ENCODE measurements at places on chromosomes 5 and 9.

DNA sequence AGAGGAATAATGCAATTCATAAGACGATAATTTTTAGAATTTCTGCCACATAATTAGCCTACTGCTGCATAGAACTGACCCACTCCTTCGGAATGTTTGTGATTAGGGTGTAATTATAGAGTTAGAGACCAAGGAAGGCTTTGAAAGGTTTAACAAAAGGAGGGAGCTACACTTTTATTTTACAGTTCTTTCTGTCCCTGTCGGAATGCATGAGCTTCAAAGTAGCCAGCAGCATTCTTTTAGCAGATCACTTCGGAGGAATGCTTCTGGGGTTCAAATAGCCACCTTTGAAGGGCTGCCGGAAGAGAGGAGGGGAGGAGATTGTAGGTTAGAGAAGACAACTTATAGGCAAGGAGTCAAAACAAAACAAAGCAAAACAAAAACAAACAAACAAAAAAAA, 168.1 kb downstream of the GRIA1 start:
- DNase-seq = no peak

GRCh38 chr5:68071736-68072135, 143.8 kb upstream of the PIK3R1 start:
- DNase-seq = no peak

DNA sequence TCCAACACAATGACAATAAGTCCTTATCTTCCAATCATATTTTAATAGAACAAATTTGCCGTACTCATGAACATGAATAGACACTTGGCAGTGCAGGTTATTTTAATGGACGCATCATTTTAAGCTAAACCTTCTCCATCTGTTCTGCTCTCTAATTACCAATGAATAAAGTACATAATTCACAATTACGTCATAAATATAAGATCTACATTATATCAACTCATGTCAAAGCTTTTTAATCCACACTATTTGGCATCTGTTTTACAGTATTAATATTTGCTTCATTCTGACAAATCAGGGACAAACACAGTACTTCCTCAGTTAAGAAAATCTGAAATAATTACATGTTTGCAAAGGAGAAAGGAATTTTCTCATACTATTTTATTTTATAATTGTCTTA, 344.1 kb upstream of the DMAC1 start:
- DNase-seq = no peak

DNA sequence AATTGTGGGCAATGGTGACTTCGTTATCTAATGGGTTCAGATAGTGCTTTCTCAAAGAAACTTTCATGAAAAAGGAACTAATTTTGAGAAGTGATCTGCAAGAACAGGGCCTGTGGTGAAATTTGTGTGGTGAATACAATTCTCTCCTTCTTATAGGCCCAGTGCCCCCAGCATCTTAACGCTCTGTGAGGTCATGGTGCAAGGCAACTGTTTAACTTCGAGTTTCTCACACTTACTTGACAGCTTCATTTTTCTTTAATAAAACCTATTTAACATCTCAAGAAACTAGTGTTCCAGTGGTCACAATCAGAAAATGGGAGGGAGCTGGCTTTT, 69.2 kb downstream of the FAM114A2 start:
- no peak for DNase-seq

GRCh38 chr9:21696411-21696871, 106.0 kb upstream of the MTAP start:
- no peak for DNase-seq

- no peak for DNase-seq
These were observed 380.8 kb upstream of the RFX3 start for GRCh38 chr9:3906437-3907213.

GRCh38 chr9:111154081-111154562, 115.9 kb upstream of the LPAR1 start:
- no peak for DNase-seq

- no peak for DNase-seq
These were observed 235.3 kb upstream of the HAPLN1 start for GRCh38 chr5:83955916-83956315.

GRCh38 chr9:78592811-78593210, 295.9 kb downstream of the PSAT1 start:
- DNase-seq = no peak

DNA sequence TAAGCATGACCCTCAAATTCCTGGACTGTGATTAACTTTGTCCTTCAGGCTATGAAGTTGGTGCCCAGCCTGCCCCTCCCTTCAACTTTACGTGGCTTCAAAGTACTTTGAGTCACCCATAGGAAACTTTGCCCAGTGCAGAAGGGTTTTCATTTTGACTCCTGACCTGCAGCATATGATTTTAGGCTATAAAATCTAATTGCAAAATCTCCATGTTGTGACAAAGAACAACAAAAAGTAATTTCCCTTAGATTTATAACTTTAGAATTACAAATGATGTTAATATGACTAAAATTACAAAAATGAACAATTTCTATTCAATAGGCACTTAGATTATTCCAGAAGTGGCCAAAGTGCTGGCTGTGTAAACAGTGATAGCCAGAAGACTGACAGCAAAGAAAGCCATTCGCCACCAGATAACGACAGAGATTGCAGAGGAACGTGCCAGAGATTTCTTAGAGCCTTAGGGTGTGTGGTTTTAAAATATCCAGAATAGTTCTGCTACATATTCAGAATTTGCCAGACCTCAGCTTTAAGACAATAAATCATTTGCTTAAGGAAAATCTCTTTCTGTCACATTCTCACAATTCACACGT, 197.4 kb downstream of the SEMA5A start:
- DNase-seq = no peak

DNA sequence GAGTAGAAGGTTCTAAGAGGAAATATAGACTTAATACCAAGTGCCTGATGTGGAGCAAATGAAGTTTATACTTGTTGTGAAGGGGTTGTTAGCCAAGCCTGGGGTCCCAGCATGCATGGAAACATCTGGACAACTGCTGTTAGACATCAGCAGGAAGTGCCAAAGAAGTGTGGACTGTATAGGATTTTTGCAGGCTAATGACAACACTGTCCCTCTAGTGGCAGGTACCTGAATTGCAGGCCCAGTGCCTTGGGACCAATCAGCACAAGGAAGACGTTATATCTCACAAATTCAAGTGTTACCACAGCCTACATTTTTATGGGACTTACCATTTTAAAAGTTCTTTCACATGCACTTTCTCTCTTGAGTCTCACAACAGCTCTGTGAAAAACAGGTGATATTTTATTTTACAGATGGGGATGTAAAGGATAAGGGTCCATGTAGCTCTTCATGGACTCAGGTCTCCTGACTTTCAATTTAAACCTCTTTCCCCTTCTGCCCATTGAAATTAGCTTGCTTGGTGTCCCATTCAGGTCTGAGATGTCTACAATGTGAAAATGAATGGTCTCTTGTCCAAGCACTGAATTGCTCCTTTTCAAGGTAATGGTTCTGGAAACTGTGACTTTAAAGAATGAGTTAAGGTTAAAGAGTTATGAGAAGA, 89.0 kb upstream of the MAP1B start:
- DNase-seq = peak; percentile 13

- DNase-seq = no peak
These were observed 51.7 kb downstream of the RETREG1 start for GRCh38 chr5:16565118-16565517.

DNA sequence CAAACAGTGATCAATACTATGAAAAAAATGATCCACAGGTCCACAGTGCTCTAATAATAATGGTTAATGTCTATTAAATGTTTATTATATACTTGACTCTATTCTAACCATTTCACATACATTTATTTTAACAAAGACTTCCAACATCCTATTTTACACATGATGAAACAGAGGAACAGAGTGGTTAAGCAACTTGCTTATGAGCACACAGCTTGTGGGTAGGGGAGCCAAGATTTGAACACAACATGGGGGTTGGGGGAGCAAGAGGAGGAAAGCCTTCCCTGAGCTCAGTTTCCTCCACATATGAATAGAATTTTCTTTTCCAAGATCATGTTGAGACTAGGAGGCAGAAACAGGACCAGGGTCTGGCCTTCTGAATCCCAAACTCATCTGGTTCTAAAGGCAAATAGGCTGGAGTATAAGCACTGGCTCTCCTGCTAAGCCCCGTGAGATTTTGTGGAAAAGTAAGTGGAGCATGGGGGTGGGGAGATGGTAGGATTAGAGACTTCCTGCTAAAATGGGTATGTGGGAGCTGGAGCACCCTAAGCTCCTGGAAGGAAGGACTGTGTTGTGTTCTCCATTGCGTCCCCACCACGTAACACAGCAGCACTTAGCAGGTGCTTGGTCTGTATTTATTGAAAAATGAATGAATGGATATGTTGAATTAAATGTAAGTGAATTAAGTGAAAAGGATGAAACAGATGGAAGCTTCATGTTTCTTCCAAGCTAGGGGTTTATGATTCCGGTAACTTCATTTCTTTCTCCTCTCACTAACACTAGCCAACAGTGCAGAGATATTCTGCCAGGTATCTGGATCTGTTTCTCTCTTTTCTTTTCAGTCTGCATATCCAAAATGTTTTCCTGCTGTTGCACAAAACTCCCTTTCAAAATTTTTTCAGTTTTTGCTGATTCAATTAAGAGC, 26.9 kb upstream of the GALNT10 start:
- DNase-seq = no peak

DNA sequence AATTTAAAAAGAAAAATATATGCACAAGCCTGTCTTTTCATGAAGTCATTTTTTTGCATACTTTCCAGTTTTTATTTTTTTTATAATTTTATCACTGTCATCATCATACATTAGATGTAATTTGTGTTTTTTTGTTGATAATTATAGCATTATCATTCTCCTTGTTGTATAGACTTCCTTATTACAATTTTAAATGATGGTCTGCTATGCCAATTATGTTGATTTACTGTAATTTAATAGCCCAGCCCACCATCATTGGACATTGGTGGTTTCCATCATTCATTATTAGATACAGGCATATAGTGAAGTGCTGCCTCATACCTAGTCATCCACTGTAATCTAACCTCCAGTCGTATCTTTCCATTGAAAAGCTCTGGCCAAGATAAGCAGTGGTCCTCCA, 3.8 kb upstream of the TJP2 start:
- no peak for DNase-seq

DNA sequence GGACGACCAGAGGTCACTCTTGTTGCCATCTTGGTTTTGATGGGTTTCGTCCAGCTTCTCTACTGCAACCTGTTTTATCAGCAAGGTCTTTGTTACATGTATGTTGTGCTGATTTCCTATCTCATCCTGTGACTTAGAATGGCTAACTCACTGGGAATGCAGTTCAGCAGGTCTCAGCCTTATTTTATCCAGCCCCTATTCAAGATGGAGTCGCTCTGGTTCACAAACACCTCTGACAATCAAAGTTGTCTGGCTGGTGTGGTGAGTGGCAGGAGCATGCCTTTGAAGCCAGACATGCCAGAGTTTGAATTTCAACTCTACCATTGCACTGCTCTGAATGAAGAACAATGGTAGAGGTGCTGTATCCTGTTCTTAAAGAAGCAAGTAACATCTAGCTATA, 253.8 kb downstream of the CHSY3 start:
- DNase-seq = no peak

- DNase-seq = no peak
These were observed 41.0 kb upstream of the FBN2 start for GRCh38 chr5:128579093-128579492.

DNA sequence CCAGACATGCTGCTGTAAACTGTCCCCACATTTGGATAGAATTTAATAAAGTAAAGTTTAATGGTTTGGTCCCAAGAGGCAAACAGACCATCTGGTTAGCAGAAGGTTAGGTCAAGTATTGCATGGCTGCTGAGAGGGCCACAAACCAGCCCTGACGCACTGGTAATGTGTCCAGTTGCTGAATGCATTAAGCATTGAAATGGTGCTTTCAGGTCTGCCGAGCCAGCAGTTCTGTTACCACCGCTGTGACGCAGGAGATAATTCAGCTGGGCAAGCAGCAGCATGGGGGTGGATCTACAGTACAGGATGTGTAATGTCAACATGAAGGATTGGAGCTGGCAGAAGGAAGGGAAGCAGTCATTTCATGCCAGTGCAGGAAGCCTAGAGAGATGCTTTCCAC, 16.0 kb downstream of the ZNF462 start:
- DNase-seq = no peak

GRCh38 chr5:15704397-15704947, 204.5 kb downstream of the FBXL7 start:
- no peak for DNase-seq

DNA sequence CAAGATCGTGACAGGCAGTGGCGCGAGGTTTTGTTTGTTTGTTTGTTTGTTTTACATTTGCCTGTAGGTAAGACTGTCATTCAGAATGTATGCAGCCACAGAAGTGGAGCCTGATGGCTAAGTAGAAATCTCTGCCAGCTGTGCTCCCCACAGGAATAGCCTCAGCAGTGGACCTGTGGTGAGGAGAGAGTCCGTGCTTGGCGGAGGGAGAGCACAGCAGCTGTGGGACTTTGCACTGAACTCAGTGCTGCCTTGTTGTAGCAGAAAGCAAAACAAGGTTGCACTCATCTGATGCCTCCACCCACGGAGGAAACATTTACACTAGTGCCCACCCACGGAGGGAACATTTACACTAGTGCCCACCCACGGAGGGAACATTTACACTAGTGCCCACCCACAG, 4.4 kb upstream of the ZNF782 start:
- DNase-seq = no peak

GRCh38 chr5:128491291-128491690, 46.8 kb downstream of the FBN2 start:
- DNase-seq = no peak

- no peak for DNase-seq
These were observed 677.0 kb downstream of the TAF11L14 start for GRCh38 chr5:18311266-18311665.

GRCh38 chr5:151134228-151134627, 23.4 kb downstream of the ANXA6 start:
- DNase-seq = no peak

- DNase-seq = no peak
These were observed 7.5 kb downstream of the SYK start for GRCh38 chr9:90808890-90809685.

DNA sequence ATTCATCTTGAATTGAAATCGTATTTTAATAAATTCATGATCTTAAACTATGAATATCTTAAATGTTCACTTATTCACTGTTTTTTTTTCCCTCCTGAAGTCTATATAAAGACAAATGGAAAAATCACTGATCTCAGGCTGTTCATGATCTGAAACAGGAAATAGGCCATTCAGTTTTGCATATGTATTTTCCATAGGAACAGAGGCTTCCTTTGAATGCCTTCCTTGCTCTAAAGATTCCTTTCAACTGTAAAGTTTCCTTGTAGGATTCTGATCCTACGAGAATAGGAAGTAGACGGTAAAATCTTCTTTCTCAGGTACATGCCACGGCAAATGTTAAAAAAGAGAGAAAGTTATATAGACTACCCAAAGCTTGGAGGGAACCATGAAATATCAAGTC, 194.4 kb upstream of the PPP1R2B start:
- no peak for DNase-seq

DNA sequence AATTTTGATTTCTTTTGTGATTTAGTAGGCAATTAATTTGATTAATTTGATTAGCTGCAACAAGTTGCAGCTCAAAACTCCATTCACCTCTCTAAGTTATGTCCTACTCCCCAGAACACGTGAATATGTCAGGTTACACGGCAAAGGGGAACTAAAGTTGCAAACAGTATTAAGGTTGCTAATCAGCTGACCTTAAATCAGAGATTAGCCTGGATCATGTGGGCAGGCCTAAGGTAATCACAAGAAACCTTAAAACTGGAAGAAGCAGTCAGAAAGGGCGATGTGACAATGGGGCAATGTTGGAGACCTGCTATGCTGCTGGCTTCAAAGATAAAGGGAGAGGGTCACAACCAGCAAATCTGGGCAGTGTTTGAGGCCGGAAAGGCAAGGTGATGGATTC, 47.3 kb upstream of the ANXA1 start:
- DNase-seq = no peak

GRCh38 chr9:132054024-132054423, 25.6 kb downstream of the MED27 start:
- DNase-seq = no peak
